Fibroblast of skin of scalp (primary cell): ENCODE measurements at places on chromosomes 11 and 22.

- DNase-seq: no peak
These were observed 10.8 kb upstream of the NCF4 start for GRCh38 chr22:36850056-36850455.

DNA sequence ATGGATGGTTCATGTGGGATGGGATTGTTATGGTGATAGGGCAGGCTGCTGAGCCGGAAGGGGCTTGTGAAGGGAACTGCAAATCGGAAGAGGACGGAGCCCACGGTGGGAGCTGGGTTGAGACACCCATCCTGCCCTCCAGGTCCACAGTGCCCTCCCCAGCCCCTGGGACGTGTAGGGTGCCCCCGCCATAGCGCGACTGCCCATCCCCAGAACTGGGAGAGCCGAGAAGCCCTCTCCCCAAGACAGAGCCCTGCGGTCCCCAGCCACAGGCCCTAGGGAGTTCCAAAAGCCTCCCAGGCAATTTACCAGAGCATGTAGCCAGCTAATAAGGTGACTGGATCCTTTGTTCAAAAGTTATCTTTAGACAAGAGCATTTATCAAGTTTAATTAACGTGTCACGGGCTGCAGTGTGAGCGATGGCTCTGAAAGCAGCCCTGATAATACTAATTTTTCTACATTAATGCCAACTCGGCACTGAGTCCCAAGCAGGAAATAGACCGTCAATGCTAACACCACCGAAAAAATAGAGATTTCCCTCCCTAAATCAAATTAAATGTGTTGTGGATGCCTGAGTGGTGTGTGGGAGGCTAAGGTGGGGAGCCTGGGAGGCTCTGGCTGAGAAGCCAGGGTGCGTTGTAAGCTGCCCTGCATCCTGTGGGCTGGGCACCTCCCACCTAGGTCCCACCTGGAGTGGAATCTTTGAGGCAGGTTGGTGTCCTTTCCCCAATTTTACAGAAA, 76.8 kb upstream of the RTL6 start:
- no peak for DNase-seq

- no peak for DNase-seq
These were observed 94.0 kb upstream of the APOA1 start for GRCh38 chr11:116931206-116931953.

GRCh38 chr11:73001615-73002014, 140.5 kb downstream of the FCHSD2 start:
- peak; percentile 32 for DNase-seq

GRCh38 chr22:50627642-50628542, at the start of gene ARSA:
Gene ARSA (minus strand): TSS chr22:50628152. CDS start chr22:50627779, 373 bp downstream.
- peak; percentile 85 for DNase-seq

- no peak for DNase-seq
These were observed 15.0 kb downstream of the RBX1 start for GRCh38 chr22:40965936-40966725.

DNA sequence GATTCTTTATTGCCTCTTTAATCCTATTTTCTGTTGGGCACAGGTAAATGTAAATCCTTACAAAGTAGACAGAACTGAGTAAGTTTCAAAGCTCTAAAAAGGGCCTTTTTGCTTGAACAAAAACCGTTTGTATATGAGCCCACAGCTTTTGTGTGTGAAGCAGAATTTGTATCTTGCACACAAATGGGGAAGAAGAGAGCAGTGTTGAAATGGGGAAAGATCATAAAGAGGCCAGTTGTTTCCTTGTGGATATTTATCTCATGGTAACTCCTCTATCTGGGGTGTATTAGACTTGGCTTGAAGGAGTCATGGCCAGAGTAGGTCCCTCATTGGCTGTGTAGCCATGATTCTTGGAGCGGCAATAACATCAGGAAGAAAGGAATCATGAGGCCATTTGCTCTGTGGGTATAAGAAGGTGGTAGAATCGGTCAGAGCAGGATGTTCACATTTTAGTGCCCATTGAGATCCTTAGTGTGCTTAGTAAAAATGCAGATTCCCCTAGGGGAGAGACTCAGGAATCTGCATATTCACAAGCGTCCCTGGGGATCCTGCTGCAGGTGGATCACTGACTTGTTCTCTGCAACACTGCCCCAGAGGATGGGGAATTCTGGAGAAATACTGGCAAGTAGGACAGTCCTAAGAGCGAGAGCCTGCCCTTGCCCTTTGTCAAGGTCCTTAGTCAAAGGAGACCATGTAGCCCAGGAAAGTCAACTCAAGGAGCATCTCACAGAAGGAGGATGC, 126.5 kb downstream of the LDLRAD3 start:
- no peak for DNase-seq

DNA sequence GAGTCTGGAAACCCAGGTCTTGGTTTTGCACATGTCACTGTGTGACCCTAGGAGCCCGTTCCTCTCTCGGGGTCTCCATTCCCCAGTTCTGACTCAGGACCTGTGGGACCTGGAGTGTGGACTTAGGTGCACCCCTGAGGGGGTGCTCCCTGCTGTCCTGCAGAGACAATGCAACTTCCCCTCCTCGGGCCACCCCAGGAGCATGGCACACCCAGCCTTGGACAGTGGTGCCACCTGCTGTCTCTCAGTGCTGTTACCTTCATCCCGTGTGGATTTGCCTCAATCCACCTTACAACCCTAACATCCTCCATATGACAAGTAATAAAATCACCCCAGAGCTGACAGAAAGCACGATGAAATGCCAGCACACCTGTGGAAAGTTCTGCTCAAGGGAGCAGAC, 27.5 kb upstream of the CRYBB3 start:
- no peak for DNase-seq

- no peak for DNase-seq
These were observed 38.0 kb upstream of the GALNT18 start for GRCh38 chr11:11659567-11660362.

GRCh38 chr22:46985507-46985882, 223.0 kb downstream of the TBC1D22A start:
- no peak for DNase-seq

DNA sequence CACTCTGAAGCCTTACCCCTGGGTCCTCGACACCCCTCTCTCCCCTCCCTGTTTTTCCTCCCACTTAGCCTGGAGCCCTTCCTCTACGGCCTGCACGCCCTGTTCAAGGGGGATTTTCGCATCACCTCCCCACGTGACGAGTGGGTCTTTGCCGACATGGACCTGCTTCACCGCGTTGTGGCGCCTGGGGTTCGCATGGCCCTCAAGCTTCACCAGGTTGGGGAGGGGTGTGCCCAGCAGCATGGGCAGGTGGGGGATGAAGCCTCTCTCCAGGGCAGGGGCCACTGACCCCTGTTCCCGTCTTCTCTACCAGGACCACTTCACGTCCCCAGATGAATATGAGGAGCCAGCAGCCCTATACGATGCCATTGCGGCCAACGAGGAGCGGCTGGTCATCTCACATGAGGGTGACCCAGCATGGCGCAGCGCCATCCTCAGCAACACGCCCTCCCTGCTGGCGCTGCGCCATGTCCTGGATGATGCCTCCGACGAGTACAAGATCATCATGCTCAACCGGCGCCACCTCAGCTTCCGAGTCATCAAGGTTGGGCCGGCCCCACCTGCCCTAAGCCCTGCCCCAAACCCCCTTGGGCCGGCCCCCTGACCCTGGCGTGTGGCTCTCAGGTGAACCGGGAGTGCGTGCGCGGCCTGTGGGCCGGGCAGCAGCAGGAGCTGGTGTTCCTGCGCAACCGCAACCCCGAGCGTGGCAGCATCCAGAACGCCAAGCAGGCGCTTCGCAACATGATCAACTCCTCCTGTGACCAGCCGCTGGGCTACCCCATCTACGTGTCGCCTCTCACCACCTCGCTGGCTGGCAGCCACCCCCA, 2.8 kb upstream of the SIPA1 start:
- DNase-seq: no peak

- no peak for DNase-seq
These were observed 4.6 kb downstream of the KRTAP5-3 start for GRCh38 chr11:1603629-1604028.

DNA sequence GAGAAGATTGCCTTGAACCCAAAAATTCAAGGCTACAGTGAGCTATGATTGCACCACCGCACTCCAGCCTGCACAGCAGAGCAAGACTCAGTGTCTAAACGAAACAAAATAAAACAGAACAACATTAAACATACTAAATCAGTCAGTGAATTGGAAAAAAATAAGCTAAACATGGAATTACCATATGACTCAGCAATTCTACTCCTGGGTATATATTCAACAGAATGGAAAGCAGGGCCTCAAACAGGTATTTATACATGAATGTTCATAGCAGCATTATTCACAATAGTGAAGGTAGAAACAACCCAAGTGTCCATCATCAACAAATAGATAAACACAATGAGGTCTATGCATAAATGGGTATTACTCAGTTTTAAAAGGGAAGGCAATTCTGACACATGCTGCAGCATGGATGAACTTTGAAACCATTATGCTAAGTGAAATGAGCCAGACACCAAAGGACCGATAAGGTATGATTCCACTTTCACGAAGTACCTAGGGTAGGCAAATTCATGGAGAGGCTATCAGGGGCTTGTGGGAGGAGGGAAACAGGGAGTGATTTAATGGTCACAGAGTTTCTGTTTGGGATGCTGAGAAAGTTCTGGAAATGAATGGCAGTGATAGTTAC, 15.5 kb downstream of the NTM start:
- no peak for DNase-seq

GRCh38 chr11:7910286-7910788, 20.7 kb downstream of the OR10A6 start:
- no peak for DNase-seq

- DNase-seq: no peak
These were observed 10.7 kb downstream of the DSCAML1 start for GRCh38 chr11:117786135-117786870.

GRCh38 chr22:46577368-46578249, 40.2 kb upstream of the CELSR1 start:
- no peak for DNase-seq

DNA sequence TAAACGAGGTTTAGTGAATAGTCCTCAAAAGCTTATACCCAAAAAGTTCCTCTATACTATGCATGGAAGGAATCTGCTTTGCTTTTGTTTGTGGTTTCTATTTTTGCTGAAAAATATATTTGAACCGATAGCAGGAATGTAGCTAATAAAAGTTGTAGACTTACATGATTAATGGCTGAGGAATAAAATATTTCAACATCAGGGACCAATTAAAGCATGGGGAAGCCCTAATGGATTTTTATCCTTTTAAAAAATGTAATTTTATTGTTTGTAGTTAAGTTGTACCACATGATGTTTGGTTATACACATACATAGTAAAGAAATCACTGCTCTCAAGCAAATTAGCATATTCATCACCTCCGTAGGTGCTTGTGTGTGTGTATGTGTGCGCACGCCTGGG, 295.3 kb upstream of the CNTN5 start:
- peak; percentile 19 for DNase-seq

- no peak for DNase-seq
These were observed 2.0 kb downstream of the SIPA1 start for GRCh38 chr11:65639623-65640482.

GRCh38 chr11:126533560-126533959, 178.1 kb downstream of the ST3GAL4 start:
- no peak for DNase-seq

DNA sequence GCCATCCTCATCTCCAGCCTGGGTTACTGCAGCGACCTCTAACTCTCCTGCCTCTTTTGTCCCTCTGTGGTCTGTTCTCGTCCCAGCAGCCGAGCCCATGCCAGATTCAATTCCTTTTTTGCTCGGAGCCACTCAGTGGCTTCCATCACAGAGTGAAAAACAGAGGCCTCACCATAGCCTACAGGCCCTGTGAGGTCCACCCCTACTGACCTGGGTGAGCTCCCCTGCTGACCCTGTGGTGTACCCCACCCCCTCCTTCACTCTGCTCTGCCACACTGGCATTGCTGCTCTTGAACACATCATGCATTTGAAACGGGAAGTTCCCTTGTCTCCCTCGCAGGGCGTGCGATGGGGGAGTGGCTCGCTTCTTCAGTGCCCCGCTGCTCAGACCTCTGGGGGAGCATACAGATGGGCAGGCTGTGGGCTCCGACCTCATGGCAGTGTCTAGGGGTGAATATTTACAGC, 2.1 kb downstream of the AIP start:
- no peak for DNase-seq

DNA sequence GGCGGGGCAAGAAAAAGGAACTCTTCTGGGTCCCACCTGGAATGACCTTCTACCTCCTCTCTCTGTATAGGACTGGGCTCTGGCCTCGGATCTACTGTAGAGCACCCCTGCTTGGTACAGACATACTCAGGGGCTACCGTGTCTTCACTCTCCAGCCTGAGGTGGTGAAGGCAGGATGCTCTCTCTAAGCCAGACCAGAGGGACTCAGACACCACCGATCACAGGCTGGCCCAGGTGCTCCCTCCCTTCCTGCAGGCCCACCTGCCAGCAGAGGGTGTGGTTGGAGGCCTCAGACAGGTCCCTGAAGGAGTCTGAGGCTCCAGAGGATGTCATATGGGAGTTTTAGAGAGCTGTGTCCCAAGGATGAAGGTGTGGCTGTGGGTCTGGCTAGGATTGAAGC, 4.1 kb downstream of the NHERF4 start:
- no peak for DNase-seq

- peak; percentile 63 for DNase-seq
These were observed 39.1 kb upstream of the CREB3L1 start for GRCh38 chr11:46238078-46238966.

- no peak for DNase-seq
These were observed 29.7 kb downstream of the FAR1 start for GRCh38 chr11:13698132-13698531.

GRCh38 chr11:45272701-45273100, 13.4 kb downstream of the SYT13 start:
- no peak for DNase-seq

GRCh38 chr22:16963189-16963945, 44.7 kb downstream of the GAB4 start:
- DNase-seq: no peak

DNA sequence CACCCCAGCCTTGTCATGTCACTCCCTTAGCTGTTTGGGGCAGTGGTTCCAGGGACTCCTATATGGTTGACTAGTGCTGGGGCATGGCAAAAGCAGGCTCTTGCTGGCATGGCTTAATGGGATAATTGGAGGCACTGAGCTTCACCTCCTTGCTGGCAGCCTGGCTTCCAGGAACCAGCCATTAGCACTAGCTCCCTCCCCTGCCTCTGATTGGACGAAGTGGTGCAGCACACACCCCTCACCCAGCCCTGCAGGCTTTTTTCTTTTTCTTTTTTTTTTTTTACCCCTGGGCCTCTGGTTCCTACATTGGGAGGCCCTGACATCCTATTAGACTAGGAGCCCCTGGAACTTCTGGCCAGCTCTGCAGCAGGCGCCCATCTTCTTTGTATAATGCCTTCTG, 18.6 kb downstream of the PHLDB1 start:
- no peak for DNase-seq

DNA sequence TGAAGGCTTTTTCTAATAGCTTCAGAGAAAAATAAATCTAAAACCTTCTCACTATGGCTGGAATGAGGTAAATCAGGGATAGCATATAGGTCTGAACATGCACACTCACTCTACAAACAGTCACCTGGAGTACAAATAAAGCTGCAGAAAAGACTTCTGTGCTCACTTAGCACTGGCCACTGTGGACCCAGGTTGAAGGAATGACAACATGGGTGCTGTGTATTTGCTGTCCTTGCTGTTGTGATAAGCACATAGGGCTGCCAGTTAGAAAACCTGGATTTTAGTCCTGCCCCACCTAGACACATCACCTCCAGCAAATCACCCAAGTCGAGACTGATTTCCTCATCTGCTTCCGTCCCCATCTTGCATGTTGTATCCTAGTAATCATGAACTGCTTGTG, 51.2 kb downstream of the FZD4 start:
- no peak for DNase-seq
